ENCODE measurements at places on chromosomes 11 and 22.

GRCh38 chr11:128498721-128499245 is 88.6 kb downstream of the ETS1 start:
- no peak for DNase-seq

GRCh38 chr11:58742981-58743880 is 11.5 kb upstream of the GLYAT start:
- DNase-seq = no peak

DNA sequence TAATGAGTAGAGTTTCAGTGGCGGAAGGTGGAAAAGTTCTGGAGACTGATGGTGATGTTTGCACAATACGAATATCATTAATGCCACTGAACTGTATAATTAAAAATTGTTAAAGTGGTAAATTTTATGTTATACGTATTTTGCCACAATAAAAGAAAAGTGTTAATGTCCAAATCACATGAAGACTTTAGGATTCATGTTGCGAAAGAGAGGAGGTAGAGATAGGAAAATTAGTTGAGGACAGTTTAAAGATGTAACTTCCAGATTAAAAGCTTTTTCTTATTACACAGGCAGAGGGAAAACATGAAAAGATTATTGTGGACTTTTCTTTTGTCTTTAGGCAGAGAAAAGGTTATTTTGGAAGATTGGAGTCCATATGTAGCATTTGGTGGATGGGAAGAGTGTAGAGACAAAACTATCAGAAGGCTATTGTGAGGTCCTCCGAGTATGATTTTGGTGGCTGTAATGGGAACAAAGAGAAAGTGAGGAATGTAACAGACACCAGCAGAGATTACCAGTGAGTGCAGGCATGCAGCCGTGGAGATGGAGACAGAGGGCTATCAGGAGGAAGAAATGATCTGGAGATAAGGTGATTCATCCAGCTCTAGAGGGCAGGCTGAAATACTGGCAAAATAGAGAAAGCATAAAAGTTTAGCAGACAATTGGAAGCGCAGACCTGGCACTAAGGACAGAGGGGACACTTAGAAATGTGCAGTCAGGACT is 12.5 kb downstream of the VPS26B start:
- DNase-seq = no peak

- DNase-seq = no peak
These were observed 28.9 kb upstream of the CARD18 start for GRCh38 chr11:105168457-105168856.

DNA sequence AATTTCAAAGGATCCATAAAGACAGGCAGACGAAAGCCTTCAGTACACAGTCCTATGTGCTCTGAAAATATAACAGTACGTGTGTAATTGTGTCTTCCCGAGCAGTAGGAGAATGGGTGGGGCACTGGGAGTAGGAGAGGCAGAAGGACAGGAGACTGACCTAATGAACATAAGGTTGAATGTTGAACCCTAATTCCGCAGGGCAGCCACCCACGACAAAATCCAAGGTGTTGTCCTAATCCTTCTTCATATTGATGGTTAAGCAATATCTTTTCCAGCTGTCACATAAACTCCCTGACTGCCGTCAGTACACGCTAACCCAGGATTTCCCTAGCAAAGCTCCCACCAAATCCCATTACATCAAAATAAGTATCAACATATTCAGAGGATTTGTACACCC is 34.5 kb downstream of the SPATA19 start:
- no peak for DNase-seq

DNA sequence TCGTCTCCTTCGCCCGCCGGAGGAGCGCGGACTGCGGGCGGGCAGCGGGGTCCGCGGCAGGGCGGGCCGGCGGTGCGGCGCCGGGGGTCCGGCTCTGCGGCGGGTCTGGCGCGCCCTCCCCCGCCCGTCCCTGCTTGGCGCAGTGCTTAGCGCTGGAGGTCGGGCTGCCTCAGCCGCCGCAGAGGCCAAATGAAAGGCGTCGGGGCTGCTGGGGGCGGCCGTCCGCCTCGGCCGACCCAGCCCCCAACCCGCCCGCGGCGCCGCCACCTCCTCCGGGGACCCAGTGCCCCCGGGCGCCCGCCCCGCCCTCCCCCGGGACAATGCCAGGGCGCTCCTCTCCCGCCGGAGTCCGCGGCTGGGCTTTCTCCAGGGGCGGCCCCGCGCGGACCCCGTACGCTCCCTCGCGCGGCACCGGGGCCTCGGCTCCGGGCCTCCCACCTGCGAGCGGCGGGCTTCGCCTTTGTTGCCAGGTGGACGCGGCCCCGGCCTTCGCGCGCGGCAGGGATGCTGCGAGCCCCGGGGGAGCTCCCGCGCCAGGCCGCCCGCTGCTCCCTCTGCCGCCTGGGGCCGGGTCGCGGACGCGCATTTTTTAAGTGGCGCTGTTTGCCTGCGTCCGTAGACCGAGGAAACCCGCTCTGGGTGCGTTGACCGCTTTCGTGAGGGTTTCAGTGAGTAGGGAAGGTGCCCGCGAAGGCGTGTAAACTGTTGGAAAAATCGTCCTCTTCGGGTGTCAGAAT is 583 bp downstream of the APLP2 start:
- peak; percentile 30 for DNase-seq

- no peak for DNase-seq
These were observed 28.8 kb downstream of the PRDM10 start for GRCh38 chr11:129973809-129974208.

GRCh38 chr11:123159183-123159857 is 35.7 kb downstream of the CLMP start:
- no peak for DNase-seq

GRCh38 chr22:23826510-23827350 is 12.1 kb downstream of the DERL3 start:
- DNase-seq = no peak

DNA sequence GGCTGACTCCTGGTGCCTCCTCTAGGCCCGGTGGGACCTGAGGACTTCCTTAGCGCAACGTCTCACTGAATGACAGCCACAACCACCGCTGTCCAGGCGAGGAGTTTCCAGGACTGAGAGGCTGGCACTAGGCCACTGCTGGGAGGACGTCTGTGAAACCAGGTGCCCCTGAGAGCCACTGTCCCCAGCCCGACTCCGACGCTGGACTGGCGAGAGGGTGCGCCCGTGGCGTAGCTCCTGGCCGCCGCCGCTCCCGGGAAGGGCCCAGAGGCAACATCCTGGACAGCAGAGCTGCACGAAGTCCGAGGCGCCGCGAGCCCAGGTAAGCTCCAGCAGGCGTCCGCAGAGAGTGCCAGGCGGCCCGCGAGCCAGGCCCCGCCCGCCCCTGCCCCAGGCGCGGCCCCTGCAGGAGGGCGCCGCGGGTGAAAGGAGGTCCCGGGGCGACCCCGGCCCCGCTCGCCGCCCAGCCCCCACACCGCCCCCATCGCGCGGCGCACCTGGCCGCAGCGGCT is 525 bp downstream of the DGCR2 start:
- no peak for DNase-seq

DNA sequence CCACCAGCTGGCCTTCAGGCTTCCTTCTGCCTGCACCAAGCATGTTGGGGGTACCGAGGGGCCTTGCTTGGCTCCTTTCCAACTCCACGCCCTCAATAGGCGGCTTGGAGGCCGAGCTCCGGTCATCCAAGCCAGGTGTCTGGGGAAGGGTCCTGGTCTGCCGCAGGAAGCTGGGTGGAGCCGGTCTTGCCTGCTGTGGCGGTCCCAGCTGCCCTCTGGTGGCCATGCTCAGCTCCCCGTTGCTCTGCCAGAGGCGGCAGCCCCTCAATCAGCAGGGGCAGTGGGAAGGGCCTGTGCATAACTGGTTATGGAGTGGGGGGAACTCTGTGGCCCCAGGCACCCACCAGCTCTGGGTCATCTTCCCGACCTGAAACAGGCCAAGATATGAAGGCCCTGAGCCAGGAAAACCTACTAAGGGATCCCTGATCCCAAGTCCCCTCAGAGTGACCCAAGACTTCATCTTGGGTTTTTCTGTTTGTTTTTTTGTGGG is 3.2 kb downstream of the ARVCF start:
- DNase-seq = peak; percentile 41

DNA sequence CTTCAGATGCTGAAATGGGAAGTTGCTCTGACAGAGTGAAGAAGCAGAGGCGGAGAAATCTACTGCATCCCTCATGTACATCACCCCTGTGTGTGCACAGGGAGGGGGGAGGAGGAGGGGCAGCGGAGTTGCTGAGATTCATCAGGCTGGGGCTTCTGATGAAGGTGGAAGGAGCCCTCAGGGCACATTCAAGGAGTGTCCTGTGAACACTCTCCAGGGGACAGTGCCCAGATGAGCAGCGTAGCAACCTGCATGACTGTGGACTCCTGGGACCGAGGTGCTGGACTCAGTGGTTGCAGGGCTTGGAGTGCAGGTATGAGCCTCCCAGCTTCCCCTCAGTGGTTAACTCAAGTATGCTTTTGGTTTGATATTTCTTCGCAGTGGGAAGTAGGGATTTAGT is 257.8 kb upstream of the B3GAT1 start:
- DNase-seq = no peak

DNA sequence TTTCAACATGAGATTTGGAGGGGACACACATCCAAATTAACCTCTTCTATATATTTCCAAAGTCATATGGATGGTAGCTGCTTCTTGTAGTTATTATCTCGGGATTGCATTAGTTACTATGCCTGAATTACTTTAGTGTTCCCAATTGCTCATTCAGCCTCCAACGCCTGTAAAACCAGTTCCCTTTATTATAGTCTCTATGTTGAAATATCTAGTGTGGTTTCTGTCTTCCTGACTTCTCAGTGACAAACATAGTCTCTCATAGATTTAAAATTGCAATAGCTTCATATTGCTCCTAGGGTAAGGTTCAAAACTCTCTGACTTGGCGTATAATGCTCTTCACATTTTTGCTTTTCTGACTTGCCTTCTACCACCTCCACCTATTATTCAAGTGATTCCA is 366.4 kb downstream of the CASP12 start:
- DNase-seq = no peak

DNA sequence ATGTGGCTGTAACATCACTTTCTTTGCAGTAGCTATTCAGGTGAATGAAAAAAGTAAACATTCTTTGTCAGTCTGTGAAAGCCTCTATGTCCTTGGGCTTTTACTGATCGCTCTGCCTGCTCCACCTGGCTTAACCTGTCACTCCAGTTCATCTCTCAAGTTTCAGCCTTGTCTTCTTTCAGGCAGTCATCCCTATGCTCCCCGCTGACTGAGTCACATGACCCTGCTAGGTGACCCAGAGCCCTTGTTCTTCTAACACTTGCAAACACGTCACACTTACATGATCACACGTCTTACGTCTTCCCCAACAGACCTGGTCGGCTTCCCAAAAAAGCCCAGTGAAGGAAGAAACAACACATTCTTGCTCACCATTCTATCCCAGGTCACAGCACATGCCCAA is 499.3 kb upstream of the TENM4 start:
- DNase-seq = no peak

- no peak for DNase-seq
These were observed 59.9 kb downstream of the MPPED1 start for GRCh38 chr22:43471606-43472135.

DNA sequence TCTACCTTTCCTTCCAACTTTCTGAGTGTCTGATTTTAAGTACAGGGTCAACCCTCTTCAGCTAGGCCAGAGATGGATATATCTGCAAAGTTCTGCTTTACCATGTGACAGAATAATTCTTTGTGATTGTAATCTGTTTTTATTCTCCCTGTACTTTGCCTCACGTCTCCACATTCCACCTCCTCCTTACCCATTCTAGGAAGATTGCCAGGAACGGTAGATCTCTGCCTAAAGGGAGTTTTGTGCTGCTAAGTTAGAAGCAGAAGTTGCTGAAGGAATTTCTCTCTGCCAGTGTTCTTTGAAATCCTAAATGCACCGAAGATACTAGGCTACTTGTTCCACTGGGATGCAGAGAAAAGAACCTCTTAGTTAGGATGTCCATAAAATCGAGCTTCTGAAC is 20.7 kb upstream of the FAM181B start:
- no peak for DNase-seq

- no peak for DNase-seq
These were observed 45.6 kb downstream of the OR4D9 start for GRCh38 chr11:59556917-59557348.

- peak; percentile 65 for DNase-seq
These were observed 38.1 kb downstream of the LMO1 start for GRCh38 chr11:8225589-8226036.

DNA sequence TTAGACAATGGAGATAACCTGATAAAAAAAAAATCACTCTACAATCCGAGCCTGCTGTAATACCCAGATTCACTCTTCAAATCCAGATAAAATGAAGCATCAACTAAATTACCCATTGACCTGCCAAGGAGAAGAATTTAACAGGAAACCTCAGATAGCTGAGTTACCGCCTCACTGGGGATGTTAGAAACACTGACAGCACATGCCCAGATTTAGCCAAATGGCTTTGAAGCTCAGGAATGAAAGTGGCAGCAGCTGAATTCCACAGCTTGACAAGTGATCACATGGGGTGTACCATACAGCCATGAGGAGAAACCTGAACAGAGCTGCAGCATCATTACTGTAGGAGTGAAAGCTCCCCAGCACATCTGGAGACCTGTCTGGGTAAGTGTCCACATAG is 807.6 kb downstream of the DLG2 start:
- DNase-seq = no peak

- no peak for DNase-seq
These were observed 5.6 kb upstream of the TRABD start for GRCh38 chr22:50179937-50180726.
